NCI-H1092 treated with DMSO at 0.1 percent for 48 hours (cell line): ENCODE measurements at places on chromosomes 1 and 21.

- DNase-seq: peak; percentile 36
Observed at GRCh38 chr21:36330904-36331303, 10.9 kb downstream of the MORC3 start.

DNA sequence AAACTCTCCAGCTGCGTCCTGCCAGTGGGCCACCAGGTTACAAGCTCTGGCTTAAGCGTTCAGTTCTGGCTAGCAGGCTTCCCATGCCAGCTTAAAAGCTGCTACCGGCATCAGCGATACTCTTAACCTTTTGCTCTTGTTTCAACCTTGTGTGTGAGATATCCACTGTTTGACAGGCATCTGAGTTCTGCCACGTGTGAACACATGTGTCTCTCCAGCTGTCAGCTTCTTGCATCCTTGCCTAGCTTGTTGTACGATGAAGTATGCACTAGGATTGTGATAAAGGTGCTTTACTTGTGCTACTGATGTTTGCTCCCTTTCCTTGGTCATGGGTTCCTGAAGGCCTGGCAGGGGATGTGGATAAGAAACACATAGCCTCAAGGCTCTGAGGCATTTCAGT, 201.6 kb downstream of the PRDM2 start:
- DNase-seq: no peak

DNA sequence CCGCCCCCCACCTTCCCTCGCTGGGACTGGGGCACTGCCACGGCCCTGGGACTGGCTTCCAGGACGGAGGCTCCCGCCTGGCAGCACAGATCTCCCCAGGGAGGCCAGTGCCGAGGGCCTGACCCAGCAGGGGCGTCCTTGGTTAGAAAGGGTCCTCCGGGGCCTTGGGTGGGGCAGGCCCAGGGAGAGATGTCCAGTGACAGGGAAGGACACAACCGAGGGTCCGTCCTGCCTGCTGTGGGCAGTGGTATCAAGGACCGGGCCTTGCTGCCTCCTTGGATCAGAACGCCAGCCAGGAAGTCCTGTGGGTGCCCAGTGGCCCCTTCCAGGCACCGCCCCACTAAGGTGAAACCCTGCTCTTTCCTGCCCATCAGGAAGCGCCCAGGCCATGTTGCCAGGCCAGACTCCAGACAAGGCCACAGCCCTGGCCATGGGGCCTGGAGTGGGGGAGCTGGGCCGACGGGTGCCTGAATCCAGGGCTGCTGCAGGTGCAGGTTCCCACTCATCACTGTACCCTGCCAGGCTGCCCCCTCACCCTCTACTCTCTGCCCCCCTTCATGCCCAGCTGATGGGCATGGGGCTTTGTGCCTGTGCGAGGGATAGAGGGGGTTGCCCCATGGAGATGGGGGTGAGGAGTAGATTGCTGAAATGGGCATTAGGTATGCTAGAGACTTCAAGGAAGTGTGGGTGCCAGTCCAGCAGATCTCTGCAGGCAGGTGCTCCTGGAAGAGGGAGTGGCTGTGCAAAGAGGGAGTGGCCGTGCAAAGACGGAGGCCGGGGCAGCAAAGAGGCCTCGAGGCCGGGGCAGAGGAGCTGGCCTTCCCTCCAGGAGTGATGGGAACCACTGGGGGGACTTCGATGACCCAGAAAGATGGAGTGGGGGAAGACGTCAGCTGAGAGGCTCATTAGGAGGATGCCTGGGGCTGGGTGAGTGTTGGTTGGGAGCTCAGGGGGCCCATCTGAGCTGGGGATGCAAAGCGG, 2.2 kb upstream of the PRKCZ start:
- no peak for DNase-seq

DNA sequence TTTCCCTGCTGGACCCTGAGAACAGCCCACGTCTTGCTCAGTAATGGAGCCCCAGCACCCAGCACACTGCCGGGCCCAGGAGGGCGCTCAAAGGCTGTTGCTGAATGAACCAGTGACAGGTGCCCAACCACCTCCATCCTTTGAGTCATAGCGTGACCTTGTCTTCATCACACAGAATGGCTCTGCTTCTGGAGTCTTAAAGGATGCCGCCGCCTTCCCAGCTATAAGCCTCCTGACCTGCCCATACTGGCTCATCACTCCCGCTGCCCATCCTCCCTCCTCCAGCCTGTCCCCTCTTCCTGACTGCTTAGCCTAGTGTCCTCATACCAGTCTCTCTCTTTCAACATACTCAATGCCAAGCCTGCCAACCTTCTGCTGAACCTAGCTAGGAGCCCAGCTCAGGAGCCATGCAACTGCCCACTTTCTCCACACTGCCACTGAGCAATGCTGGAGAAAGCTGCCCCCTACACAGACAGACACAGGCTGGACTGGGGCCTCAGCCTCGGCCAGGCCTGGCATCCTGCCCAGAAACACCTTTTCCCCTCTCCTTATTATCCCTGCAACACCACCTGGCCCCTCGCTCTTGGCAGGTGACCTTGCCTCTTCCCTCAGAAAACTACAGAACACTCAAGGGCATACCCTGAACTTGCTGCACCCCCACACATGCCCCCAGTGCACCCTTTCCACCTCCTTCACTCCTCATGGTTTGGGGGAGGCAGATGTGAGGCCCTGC, 14.1 kb downstream of the TTC39A start:
- peak; percentile 49 for DNase-seq

- DNase-seq: no peak
Observed at GRCh38 chr1:198701766-198702539, 63.1 kb downstream of the PTPRC start.

- no peak for DNase-seq
Observed at GRCh38 chr1:181222972-181223505, 134.5 kb downstream of the IER5 start.

GRCh38 chr1:47178020-47178419, 11.8 kb downstream of the PDZK1IP1 start:
- DNase-seq: no peak

DNA sequence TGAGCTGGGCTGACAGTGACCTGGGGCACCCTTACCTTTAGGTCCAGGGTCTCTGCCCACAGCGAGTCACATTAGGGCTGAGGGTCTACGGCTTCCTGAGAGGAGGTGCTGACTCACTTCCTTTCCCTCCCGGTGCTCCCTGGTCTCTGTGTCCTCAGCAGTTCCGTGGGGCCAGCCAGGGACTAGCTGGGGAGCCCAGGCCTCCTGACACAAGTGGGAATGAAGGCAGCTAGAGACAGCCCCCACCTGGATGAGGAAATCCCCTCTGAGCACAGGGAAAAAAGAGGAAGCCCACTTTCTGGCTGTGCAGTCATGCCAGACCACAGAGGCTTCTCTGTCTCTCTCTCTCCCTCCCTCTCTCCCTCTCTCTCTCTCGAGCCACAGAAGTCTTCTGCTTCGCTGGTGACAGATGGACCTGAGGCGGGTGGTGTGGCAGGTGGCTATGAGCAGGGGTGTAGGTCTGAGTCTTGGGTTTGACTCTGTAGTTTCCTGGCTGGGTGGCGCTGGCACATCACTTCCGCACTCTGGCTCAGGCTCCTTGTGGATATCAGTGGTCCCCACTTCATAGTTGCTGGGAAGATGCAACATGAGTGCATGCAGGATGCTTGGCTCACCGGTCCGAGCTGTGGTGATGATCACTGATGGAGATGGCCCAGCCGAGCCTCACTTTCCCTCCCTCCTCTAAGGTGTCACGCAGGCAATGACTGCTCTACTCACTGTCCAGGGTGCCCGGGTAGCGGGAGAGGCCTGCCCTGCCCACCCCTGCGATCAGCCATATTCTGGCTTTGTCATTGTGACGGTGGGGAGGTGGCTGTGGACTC, 3.5 kb downstream of the SLC66A1 start:
- no peak for DNase-seq

DNA sequence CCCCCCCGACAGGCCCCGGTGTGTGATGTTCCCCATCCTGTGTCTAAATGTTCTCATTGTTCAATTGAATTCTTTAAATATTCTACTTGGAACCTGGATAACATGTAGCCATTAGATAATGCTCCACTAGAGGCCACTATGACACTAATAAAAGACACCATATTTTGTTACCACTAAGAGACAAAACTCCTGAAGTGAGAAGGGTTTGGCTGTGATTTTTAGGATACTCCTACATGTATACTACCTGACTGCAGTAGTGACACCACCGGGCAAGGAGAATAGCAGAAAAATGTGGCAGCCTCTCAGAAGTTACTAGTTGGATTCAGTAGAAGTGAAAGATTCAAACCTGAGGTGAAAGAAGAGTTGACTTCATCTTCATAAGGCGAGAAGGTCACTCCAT, 36.0 kb downstream of the F5 start:
- peak; percentile 48 for DNase-seq

- no peak for DNase-seq
Observed at GRCh38 chr1:96880626-96881025, 159.0 kb downstream of the PTBP2 start.

- no peak for DNase-seq
Observed at GRCh38 chr1:113859478-113860175, 11.9 kb downstream of the PTPN22 start.

GRCh38 chr1:10419351-10419750, 10.9 kb upstream of the CENPS start:
- DNase-seq: no peak

- DNase-seq: no peak
Observed at GRCh38 chr1:156667968-156668709, 9.1 kb downstream of the NES start.

DNA sequence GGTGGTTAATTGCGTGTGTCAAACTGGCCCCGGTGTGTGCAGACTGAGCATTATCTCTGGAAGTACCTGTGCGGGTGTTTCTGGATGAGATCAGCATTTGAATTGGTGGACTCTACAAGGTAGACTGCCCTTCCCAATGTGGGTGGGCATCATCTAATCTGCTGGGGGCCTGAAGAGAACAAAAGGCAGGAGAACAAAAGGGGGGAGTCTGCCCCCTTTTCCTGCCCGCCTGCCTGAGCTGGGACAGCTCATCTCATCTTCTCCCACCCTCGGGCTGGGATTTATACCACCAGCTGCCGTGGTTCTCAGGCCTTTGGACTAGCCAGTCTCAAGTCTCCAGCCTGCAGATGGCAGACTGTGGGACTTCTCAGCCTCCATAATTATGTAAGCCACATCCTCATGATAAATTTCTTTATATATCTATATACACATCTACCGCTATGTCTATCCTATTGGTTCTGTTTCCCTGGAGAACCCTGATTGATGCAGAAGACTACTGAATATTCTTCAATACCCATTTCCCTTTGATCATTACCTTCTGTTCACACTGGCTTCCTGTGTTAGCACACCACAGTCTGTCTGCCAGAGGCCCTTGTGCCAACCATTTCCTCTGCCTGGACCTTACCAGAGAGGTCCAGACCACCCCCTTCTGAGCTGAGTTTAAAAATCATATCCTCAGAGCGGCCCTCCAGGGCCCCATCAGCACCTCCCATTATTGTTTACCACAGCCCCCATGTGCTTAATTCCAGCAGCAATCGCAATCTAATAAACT, 25.2 kb downstream of the RCAN1 start:
- peak; percentile 43 for DNase-seq

- no peak for DNase-seq
Observed at GRCh38 chr1:99407018-99407417, 142.7 kb downstream of the PLPPR4 start.

DNA sequence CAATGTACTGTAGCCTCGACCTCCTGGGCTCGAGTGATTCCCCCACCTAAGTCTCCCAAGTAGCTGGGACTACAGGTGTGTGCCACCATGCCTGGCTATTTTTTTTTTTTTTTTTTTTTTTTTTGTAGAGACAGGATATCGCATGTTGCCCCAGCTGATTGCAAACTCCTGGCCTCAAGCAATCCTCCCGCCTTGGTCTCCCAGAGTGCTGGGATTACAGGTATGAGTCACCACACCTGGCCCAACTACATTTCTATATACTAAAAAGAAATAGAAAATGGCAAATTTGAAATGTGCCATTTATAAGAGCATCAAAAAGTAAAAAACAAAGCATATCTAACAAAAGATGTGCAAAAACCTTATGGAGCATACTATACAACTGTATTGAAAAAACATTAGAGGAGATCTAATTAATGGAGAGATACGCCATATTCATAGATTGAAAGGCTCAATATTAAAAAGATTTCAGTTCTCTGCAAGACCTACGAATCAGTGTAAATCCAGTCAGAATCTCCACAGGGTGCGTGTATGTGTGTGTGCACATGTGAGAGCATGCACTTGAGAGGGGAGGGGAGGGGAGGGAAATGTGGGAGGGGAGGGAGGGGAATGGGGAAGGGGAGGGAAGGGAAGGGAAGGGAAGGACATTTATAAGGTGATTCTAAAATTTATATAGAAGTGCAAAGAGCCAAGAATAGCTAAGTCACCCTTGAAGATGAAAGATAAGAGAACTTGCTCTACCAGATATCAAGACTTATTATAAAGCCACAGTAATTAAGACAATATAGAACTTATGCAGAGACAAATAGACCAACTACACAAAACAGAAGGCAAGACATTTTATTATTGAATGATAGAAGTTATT, 15.5 kb upstream of the PADI4 start:
- DNase-seq: no peak
